ENCODE measurements at places on chromosomes 16 and 17.

DNA sequence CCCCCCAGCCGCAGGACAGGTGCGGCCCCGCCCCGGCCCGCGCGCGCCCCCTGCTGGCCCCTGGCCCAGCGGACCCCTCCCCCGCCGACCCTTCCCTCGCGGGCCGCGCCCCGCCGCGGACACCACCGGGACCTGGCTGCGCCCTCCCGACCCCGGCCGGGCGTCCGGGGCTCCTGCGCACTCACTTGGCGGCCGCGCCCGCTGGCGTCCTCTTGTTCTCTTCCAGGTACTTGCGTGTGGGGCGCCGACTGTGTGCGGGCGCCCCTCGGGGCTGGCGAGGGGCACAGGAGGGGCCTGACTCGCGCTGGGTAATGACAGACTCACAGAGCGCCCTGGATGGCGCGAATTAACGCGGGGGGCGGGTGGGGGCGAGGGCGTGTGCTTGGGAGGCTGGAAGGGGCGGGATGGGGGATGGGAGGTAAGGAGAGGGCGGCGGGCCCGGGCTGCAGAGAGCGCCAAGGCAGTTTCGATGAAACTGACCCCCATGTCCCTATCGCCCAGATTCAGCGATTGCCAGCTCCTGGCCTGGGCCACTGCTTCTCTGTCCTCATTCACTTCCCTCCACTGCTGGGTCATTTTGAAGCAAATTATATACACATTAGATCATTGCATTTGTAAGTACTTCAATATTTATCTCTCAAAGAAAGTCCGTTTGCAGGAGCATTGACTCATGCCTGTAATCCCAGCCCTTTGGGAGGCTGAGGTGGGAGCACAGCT, 445 bp upstream of the DBNDD1 start:
- no peak for DNase-seq

DNA sequence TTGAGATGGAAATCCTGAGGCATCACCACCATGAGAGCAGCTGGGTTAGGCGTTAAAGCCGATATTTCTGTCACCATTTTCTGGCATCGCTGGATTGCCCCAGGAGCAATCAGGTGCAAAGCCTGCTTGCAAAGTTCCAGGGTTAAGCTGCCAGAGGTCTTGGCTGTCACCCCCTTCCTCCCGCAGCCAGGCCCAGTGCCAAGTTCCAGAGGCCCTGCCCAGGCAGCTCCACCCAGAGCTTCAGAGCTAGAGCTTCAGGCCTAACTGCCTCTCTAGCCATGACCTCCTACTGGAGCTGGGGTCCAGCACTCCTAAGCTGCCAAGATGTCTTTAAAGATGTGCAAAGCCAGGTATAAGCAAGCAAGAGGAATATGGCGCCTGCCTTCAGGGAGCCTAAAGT, 8.8 kb upstream of the TMEM238L start:
- no peak for DNase-seq

DNA sequence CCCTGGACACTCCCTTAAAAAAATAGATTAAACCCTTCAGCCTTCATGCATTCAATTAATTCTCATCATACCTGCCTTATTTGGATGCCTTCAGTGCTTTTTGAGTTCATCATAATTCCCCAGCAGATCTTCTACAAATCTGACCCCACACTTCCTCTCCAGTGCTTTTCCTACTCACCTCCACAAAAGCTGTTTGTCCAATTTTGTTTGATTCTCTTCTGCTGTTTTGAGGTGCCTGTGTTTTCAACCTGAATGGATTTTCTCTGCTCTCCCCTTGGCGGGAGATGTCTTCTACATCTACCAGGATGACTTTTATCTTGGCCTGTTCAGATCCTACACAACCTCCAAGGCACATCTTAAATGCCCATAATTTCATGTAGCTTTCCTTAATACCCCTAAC, 112.7 kb downstream of the TOX3 start:
- DNase-seq, result no peak

- no peak for DNase-seq
Measured at GRCh38 chr16:80924372-80924978, 82.2 kb downstream of the CMC2 start.

- DNase-seq, result no peak
Measured at GRCh38 chr16:69089091-69089910, 16.2 kb upstream of the HAS3 start.

- no peak for DNase-seq
Measured at GRCh38 chr16:77789085-77790008, 983 bp downstream of the VAT1L start.

- DNase-seq, result no peak
Measured at GRCh38 chr17:45070809-45071208, 9.7 kb downstream of the NMT1 start.

GRCh38 chr17:31472137-31472536, 80.7 kb downstream of the RAB11FIP4 start:
- DNase-seq, result no peak

DNA sequence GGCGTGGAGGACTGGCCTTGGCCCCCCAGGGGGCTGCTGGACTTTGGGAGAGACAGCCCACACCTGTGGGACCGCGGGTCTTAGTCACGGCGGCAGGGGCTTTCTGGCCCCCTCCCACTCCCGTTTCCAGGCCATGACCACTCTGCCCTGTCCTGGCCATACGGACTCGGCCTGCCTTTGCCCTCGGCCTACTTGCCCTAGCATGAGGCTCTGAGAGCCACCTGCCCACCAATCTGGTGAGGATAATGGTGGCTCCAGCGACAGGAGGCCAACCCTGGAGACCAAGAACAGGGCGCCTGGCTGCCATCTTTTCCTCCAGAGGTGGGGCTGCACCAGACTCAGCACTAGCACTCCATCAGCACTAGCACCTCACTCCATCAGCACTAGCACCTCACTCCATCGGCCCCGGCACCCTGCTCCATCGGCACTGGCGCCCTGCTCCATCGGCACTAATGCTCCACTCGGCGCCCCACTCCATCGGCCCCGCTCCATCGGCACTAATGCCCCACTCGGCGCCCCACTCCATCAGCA, 7.0 kb downstream of the ZNF213 start:
- DNase-seq, result no peak

DNA sequence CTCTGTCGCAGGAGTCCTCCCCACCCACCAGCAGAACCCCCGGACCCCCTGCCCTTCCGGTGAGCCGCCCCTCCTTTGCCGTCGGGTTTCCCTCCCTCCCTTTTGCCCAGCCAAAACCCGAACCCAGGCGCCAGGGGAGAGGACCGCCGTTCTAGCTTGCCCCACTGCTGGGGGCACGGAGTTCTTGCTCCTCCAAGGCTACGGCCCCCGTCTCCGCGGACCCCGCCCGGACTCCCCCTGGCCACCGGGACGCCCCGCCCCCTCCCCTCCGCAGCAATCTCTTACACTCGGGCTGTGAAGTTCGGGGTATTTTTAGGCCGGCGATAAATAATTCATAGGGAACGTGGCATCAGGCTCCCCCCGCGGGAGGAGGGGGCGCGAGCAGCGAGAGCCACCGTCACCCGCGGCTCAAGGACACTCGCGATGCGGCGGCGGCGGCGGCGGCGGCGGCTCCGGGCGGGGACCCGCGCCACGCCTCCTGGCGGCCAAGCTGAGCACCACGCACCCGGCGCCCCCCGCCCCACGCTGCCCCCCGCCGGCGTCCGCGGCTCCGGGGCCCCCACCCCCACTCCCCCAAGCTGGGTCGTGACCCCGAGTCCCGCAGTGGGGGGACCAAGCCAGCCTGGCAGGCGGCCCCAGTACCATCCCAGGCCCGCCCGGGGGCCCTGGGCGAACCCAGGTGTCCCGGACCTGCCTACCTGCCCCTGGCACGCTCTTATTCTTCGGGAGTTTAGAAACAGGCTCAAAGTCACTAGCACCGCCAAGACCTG, at the start of gene GRIN2C:
TSS of gene GRIN2C (minus strand) at position 427 of the 770 bp plus-strand sequence. CDS start 4,793 bp downstream, outside the sequence.
- DNase-seq, result no peak

DNA sequence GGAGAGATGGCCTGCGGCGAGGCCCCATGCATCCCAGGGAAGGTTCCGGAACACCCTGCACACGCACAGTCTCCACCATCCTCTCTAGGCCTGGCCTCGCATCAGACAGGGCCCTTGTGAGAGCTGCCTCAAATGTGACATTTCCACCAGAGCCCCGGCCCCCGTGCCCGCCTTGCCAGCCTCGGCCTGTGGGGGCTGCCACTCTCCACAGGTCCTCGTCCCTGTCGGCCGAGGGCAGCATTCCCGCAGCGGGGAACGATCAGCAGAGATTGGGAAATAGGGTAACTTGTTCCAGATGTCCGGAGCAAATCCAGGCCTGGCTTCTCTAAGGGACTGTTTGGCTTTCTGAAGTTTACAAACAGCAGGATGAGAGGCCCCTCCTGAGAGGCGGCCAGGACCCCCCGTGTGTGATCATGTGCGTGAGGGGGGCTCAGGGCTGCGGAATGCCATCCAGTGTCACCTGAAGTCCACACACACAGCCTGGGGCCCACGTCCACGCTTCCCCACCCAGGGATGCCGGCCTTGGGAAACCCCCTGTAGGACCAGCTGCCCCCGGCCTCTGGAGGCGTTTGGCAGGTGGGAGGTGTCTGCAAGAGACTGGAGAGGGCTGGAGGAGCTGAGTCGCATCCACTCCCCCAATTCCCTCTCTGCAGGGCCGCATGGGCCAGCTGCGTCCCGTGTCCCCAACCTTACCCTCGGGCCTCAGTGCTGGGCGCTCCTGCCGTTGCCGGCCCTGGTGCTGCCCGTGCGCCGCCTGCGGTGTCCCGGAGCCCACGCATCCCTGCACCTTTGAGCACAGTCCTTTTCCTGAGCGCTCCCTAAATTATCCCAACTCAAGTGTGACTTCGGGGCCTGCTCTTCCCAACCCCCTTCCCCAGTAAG, 70.4 kb downstream of the ZDHHC7 start:
- DNase-seq, result no peak

- no peak for DNase-seq
Measured at GRCh38 chr17:56812901-56813388, 20.8 kb downstream of the C17orf67 start.

GRCh38 chr16:86707171-86707570, 128.8 kb downstream of the FOXL1 start:
- no peak for DNase-seq

GRCh38 chr17:30074730-30075129, 41.9 kb upstream of the NSRP1 start:
- no peak for DNase-seq

DNA sequence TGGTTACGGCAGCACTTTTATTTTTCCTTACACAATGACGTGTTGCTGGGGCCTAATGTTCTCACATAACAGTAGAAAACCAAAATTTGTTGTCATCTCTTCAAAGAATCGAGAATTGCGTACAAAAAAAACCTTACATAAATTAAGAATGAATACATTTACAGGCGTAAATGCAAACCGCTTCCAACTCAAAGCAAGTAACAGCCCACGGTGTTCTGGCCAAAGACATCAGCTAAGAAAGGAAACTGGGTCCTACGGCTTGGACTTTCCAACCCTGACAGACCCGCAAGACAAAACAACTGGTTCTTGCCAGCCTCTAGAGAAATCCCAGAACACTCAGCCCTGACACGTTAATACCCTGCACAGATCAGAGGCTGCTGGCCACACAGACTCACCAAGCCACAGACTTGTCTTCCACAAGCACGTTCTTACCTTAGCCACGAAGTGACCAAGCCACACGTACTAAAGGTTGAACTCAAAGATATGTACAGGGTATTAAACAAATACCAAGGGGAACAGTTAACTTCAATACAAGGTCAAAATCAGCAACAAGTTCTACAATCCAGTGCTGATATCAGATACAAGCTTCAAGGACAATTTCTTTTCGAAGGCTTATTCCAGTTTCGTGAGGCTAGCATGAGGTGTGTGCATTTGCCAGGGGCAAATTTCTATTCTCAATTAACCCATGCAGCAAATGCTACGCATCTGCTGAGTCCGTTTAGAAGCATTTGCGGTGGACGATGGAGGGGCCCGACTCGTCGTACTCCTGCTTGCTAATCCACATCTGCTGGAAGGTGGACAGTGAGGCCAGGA, 2.4 kb downstream of the ACTG1 start:
- no peak for DNase-seq

- DNase-seq, result no peak
Measured at GRCh38 chr17:65664696-65665095, 103.2 kb upstream of the AXIN2 start.

GRCh38 chr16:80570106-80570478, 29.3 kb downstream of the DYNLRB2 start:
- DNase-seq, result no peak

- no peak for DNase-seq
Measured at GRCh38 chr16:89624777-89625761, 11.6 kb downstream of the DPEP1 start.
